ENCODE measurements at places on chromosomes 1 and 21.

DNA sequence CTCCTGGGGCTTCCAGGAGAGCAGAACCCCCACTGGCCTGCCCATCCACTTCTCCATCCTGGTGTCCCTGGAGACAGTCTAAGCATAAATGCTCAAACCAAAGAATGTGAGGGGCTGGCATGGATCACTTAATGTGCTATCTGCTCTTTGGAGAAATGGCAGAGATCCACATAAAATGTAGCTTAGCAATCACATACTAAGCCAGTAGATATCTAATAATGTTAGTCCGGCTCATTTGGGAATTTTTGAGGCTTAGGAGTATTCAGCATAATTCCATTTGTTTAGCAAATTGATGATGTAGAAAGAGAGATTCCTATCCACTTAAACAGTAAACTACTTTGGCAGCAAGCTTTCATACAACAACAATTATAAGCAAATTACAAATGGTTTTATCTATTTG, 90.7 kb downstream of the TENT5C start:
- no peak for DNase-seq

DNA sequence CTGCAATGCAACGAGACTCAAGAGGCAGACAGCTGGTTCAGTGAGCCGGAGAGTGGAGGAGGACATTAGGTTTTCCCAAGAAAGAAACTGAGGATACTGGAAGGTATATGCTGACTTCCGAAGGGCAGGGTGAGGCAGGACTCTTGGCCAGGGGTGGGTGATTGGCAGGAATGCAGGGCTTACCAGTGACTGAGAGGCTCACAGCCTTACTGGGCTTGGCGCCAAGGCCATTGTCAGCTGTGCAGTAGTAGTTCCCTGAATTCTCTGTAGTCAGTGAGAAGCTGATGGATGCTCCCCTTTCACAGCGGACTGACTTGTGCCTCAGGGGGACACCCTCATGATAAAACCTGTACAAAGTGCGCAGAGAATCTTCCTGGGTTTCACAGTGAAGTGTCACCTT, 9.6 kb downstream of the FCRL5 start:
- no peak for DNase-seq

DNA sequence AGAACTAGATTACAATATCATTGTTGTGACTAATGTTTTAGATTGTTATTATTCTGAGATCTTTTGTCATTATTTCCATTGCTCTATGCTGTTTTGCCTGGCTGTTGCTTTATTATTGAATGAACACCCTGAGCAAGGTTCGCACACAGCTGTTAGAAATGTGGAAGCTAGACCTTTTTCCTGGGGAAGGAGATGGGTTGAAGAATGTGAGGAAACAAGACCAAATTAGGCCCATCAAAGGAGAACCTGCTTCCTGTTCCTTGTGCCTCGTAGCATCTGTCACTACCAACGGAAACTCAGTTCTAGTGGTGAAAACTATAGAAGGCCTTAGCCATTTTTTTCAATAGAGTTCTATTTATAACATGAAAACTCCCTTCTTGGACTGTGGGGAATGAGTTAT, 68.7 kb downstream of the RGL1 start:
- no peak for DNase-seq

GRCh38 chr1:200107004-200107470, 79.5 kb downstream of the NR5A2 start:
- no peak for DNase-seq

GRCh38 chr1:175888996-175889395, 145.6 kb upstream of the TNR start:
- DNase-seq = no peak

- DNase-seq = no peak
These were observed 426.8 kb downstream of the ADGRL2 start for GRCh38 chr1:82227306-82228095.

DNA sequence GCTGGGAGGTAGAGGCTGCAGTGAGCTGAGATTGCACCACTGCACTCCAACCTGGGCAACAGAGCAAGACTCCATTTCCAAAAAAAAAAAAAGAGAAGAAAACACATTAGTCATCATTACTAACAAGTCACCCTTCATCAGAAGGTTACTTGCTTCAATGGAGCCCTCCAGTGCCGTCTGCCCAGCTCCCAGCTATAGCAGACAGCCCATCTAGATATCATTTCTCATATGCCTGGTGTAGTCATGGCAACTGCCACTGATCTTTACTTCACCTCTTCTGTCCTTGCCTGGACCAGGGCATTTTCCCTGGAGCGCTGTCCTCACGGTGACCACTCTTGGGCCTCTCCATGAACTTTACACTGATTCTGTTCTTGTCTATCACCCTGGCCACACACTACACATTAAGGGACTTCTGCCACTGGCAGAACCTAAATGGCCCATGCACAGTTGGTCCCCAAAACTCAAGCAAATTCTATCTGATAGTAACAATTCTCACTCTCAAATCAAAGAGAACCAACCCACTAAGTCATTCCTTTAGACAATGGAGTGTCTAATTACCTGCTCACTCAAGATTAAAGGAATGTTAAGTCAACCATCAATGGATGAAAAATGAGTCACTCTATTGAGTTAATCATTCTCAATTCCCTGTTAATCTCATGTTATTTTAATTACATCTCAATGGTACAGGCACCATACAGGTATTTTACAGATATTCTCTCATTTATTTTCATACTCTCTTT, 12.9 kb downstream of the GPA33 start:
- DNase-seq = no peak

GRCh38 chr1:197356723-197357533, 88.9 kb downstream of the CRB1 start:
- DNase-seq = no peak

GRCh38 chr1:28796352-28797211, 15.4 kb upstream of the OPRD1 start:
- DNase-seq = no peak

GRCh38 chr1:169844941-169845608, 48.6 kb downstream of the SCYL3 start:
- no peak for DNase-seq

DNA sequence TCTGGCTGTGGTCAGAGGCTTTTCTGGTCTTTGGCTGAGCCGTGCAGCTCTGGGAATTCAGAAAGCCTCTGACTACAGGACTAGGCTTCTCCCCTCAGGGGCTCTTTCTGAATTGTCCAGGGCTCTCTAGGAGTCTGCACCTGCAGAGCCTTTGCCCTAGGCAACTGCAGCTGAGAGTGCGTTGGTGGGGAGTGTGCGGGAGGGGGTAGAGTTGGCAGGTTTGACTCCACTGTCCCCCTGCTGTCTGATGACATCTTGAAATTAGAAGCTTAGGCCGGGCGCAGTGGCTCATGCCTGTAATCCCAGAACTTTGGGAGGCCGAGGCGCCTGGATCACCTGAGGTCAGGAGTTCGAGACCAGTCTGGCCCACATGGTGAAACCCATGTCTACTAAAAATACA, 32.9 kb downstream of the KIAA1614 start:
- DNase-seq = no peak

DNA sequence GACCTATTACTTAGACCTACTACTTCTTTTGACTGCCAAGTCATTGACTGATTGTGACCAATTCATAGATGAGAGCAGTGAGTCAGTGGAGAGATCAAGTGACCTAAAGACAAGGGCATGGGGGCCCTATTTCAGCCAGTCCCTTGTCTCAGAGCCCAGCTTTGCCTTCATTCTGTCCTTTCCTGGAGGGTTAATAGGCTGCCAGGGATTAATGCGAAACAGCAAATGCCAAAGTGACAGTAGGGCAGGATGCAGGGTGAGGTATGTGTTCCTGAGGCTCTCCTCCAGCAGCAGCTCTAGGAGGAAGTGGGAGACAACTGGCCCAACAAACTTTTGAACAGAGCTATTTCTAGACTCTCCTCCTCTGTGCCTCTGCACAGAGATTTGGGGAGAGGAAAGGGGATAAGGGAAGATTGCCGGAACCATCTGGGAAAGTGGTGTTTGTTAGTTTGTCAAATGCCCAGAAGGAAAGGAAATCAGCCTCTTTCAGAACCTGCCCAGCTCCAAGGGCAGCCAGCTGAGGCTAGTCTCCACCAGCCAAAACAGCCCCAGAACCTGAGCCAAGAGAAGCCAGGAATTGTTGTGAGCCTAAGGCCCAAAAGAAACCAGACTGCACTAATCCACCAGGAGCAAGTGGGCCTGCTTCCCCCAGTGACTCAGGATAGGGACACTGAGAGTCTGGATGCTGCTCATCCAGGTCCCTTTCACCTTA, 4.9 kb upstream of the S100A3 start:
- no peak for DNase-seq

DNA sequence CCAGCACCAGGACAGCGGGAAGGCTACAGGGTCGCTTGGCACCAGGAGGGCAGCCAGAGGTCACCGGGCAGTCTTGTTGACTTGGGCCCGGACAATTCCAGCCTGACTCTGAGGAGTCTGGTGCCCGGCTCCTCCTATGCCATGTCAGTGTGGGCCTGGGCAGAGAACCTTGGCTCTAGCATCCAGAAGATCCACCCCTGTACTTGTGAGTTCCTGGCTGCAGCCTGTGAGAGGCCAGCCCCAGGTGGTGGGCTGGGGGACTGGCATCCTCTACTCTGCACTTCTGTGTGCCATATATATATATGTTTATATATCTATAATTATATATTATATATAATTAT, 11.6 kb upstream of the PTPN7 start:
- DNase-seq = no peak

- DNase-seq = no peak
These were observed 370.6 kb upstream of the NCAM2 start for GRCh38 chr21:20627594-20627993.

GRCh38 chr1:150695561-150695960, 1.4 kb downstream of the GOLPH3L start:
- no peak for DNase-seq

DNA sequence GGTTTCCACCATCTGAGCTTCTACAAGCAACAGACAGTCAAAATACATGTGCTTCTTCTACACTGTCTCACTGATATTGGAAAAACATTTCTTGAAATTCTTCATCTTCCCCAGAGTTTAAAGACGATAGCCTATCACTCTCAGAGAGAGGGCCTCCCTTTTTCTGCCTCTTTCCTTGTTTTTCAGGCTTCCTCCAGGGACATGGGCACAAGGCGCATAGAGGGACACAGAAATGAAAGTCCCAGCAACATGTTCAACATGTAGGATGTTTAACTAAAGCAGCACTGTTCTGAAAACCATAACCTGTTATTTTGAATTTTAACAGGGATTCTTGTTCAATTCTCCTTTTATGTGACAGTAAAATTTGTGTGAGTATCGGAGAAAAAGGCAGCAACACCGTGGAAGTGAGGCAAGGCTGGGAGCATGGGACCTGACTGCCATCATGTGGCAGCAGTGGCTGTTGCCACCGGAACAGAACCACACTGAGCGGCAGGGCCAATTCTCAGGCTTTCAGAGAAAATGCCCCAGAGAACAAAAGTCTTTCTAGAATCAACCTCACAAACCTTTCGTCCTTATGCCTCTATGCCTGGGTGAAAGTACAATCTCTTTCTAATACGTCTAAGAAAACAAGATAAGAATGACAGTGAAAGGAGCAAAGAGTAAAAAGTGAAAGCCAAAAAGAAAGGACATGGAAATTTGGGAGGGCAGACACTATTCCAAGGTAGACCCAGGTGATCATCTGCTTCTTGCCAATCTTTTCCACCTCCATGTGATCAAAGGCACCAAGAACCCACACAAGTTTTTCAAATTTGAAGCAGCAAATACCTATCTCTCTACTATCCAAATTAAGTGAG, 54.5 kb downstream of the PCNX2 start:
- no peak for DNase-seq

- DNase-seq = no peak
These were observed 19.3 kb upstream of the RAB3GAP2 start for GRCh38 chr1:220291580-220291979.

DNA sequence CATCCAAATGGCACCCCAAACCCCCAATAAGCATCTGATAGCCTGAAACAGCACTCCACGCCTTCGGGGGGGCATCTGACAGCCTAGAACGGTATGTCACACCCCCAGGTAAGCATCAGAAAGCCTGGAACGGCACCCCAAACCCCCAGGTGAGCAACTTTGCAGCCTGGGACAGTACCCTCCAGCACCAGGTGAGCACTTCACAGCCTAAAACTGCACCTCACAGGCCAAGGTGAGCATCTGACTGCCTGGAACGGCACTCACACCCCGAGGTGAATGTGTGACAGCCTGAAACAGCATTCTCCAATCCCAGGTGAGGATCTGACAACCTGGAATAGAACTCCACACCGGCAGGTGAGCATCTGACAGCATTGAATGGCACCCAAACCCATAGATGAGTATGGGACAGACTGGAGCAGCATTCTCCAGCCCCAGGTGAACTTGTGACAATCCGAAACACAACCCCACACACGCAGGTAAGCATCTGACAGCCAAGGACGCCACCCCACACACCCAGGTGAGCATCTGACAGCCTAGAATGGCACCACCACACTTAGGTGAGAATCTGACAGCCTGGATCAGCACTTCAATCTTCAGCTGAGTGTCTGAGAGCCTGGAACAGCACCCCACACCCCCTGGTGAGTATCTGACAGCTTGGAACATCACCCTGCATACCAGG, 18.3 kb upstream of the MMEL1 start:
- no peak for DNase-seq

DNA sequence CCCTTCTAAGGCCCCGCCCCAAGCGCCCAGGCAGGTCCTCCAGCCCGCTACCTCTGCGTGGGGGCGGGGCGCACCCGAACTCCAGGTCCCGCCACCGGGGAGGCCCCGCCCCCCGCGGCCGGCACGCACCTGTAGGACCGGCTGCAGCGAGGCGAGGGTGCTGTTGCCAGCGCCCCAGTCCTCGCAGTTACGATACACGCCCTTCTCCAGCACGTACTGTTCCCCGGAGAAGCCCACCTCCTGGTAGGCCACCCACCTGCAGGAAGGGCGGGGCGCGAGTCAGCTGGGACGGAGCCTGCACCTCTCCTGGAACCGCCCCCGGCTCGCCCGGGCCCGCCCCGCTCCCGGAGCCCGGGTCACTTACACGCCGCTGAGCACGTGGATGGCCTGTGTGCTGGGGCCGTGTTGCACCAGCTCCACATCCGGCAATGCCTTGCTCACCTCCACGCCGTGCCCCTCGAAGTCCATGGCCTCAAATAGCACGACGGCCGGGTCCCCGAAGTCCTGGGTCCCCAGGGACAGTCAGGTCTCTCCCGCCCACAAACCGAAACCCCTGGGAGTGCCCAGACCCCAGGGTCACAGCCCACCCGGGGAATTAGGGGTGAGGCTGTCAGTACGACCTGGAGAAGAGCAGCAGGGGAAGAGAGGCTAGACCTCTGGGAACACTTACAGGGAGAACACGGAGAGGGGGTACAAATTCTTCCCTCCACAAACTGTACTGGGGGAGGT, 17.3 kb downstream of the CRYBG2 start:
- peak; percentile 84 for DNase-seq

GRCh38 chr1:36031441-36031840, 52.5 kb upstream of the TEKT2 start:
- no peak for DNase-seq

Data from stimulated activated CD4-positive, alpha-beta T cell treated with anti-CD3 and anti-CD28 coated beads, Interleukin-1b, Interleukin-23, amount 100 ng/mL, for 24 hours (primary cell).